Stimulated activated CD8-positive, alpha-beta memory T cell treated with anti-CD3 and anti-CD28 coated beads, Interleukin-4, amount 100 ng/mL, for 24 hours (primary cell): ENCODE measurements at places on chromosomes 5 and 9.

DNA sequence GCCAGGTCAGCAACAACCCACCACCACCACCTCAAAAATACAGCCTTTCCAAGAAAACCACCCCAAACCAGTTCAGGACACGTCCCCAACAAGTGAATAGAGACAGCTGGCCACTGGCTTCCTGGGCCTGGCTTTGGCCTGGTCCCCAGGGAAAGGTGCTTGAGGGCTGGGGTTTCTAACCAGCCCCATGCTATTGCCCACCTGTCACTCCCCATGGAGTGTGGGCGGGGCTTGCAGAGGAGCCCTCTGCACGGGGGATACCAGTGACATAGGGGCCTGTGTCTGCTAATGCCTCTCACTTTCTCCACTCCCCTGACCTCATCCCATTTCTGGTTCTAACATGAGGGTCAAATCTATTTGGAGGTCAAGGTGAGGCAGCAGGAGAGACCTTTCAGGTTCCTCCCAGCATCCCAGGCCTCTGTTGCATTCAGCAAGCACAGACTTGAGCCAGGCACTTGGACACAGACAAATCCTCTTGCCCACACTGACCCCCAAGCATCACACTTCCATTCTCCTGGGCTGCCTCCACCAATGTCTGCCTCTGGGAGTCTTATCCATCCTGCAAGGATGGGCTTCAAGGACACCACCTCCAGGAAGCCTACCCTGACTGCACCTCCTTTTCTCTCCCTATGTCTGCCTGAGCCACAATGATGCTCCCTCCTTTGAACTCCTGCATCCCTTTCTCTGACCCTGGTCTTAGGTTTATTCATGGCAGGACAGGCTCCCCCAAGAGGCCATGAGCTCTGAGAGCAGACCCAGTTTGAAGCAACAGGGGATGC, 16.1 kb upstream of the TTLL11 start:
- no peak for DNase-seq

DNA sequence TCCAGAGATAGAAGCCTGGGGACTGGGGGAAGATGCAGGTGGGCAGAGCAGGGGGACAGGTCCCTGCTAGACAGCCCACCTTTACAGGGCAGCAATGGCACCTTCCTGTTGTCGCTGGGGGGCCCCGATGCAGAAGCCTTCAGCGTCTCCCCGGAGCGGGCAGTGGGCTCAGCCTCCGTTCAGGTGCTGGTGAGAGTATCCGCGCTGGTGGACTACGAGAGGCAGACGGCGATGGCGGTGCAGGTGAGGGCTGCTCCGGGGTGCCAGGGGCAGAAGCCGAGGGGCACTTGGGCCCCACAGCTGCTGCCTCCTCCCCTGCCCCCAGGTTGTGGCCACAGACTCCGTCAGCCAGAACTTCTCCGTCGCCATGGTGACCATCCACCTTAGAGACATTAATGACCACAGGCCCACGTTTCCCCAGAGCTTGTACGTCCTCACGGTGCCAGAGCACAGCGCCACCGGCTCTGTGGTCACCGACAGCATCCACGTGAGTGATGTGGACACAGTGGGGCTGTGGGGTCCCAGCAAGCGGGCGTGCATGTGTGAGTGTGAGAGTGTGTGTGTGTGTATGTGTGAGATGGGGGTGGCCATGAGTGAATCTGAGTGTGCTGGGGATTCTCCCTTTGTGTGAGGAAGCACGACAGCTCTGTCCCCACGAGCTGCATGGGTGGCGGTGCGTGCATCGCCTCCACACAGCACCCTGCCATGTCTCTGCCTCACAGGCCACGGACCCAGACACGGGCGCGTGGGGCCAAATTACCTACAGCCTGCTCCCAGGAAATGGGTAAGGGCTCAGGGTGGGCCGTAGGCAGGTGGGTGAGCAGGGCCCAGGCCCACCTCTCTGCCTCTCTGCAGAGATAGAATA, 28.4 kb downstream of the CDHR2 start:
- no peak for DNase-seq

DNA sequence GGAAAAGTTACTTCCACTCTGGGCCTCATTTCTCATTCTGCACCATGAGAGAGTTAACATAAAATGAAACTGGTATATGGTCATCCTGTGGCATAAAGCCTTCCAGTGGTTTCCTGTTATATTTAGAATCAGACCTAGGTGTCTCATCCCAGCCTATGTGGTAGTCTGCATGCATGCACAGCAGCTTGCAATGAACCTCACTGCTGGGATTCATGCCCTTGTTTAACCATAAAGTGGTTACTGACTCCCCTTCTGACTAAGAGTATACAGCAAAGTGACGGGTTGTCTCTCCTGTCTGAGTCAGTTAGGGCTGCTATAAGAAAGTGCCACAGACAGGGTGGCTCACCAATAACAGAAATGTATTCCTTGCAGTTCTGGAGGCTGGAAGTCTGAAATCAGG, 14.7 kb upstream of the TDRD7 start:
- DNase-seq = no peak

DNA sequence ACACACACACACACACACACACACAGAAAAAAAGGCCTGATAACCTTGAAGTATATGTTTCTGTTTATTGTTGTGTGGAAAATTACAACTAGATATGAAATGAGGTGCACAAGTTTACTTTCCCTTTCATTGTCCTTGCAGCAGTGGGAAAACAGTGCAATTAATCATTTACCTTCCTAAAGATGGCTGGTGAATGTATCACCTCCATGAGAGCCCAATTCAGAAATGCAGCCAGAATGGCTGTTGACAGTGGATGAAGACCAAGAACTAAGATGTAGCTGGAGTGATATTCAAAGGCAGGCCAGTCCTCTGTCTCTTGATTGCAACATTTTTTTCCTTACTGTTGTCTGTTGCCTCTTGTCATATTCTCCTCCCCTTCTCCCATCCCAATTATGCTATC, 49.6 kb upstream of the EIF4EBP3 start:
- DNase-seq = no peak

GRCh38 chr9:107283623-107284616, 841 bp downstream of the RAD23B start:
- DNase-seq = peak; percentile 55

- no peak for DNase-seq
Measured at GRCh38 chr5:59800347-59800893, 93.1 kb downstream of the PDE4D start.

GRCh38 chr5:89908876-89909275, 500.7 kb downstream of the CETN3 start:
- DNase-seq = no peak

DNA sequence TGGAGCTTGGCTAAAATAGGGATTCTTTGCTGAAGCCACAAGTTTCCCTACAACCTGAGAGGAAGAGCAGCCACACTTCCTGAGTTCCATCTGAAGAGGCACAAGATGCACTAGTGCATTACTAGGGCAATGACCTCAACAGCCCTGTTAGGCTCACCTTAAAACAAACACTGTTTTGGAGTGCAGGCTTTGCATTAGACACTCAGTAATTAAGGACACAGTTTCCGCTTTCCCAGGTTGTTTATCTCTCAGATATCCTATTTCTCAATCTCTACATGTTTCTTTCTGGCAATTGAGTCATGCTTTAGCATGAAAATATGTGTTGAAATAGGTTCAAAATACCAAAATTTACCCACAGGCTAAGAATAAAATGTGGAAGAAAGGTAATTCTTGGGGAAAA, 34.2 kb downstream of the EMB start:
- DNase-seq = no peak

- DNase-seq = peak; percentile 36
Measured at GRCh38 chr5:88690409-88691229, 192.4 kb downstream of the MEF2C start.

DNA sequence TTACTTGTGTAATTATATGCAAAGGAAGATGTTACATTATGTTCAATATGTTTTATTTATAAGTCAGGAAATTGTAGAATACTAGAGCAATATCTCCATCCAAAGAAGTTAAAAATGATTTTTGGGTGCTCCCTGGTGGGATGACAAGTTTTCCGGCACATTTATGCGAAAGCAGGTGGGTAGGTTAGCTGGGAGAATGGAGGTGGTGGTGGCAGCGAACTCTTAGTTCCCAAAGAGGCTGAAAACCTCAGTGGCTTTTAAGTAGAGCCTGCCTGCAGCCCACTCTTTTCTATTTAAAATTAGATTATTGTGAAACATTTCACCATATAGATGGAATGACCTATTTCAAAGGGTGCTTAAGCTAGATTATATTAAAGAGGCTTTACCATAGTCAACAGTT, 51.8 kb downstream of the ANKRD33B start:
- no peak for DNase-seq

GRCh38 chr5:160970605-160971191, 118.7 kb upstream of the ATP10B start:
- no peak for DNase-seq

DNA sequence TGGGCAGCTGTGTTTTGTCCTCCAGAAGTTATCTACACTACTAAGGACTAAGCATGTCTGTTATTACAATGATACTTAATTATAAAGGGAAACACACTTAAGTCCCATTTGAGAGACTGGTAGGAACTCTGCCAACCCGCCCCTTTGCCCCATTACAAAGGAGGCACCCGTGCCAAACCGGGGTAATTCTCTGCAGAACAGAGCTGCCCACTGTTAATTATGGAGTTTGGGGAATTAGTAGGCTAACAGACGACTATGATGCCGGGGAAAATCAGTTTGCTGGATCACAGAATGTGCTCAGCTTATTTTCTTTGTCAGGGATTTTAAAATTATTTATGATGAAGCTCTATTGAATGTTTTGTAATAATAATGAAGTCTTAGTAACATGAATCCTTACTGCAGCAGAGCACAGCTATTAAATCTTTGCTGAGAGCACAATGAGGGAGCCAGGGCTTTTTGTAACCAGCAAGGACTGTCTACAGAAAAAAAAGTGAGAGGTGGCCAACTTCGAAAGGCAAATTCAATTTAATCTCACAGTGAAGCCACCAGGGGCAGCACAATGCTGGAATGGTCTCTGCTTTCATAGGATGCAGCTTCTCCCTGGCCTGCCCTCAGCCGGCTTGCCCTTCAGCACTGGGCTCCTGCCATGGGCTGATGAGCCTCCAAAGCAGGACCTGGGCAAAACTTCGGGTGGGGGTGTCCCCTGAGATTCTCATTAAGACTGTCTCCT, 134.5 kb downstream of the GNAQ start:
- no peak for DNase-seq

DNA sequence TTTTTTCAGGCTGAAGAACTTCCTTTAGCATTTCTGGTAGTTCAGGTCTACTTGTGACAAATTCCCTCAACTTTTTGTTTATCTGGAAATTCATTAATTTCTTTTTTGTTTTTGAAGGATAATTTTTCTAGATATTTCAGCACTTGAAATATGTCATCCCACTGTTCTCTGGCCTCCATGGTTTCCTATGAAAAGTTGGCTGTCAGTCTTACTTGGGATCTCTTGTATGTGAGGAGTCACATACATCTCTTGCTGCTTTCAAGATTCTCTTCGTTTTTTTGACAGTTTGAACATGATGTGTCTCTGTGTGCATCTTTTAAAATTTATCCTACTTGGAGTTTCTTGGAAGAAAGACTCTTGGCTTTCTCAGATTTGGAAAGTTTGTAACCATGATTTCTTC, 79.5 kb downstream of the RIC1 start:
- no peak for DNase-seq

DNA sequence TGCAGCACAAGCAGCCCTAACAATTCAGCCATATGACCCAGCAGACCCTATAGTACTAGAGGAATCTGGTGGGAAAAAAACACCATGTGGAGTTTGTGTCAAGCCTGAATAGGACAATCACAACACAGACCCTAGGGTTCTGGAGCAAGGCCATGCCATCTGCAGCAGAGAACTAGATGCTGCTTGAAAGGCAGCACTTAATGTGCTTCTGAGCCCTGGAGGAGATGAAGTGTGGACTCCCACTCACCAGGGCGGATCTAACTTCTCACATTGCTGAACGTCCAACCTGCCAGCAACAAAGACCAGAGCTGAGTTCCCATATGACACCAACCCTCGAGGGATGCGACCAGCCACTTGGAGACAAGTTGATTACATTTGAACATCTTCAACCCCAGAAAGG, 43.2 kb downstream of the GABBR2 start:
- DNase-seq = no peak

DNA sequence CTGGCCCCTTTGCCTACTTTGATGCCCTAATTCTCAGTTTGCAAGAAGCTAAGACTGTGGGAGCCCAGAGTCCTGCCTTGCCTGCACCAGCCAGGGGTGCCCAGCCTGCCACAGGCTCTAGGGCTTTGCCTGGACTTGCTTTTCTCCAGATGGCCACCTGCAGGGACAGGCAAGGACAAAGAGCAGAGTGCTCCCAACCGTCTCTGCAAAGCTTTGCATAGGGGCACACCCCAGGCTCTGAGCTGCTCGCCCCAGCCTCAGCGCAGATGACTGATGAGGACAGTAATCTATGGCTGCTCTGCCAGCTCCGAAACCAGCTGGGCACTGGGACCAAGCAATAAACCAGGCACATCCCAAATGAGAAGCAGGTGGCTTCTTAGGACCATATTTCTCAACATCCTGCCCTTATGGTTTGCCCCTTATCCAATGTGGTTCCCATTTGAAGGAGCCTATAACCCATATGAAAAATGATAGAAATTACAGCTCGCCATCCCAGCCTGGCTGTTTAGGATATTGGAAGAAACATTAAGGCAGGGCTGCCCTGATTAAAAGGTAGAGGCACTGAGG, 25.4 kb upstream of the TCF7 start:
- DNase-seq = no peak

- no peak for DNase-seq
Measured at GRCh38 chr5:159911349-159911748, 4.9 kb upstream of the ADRA1B start.

DNA sequence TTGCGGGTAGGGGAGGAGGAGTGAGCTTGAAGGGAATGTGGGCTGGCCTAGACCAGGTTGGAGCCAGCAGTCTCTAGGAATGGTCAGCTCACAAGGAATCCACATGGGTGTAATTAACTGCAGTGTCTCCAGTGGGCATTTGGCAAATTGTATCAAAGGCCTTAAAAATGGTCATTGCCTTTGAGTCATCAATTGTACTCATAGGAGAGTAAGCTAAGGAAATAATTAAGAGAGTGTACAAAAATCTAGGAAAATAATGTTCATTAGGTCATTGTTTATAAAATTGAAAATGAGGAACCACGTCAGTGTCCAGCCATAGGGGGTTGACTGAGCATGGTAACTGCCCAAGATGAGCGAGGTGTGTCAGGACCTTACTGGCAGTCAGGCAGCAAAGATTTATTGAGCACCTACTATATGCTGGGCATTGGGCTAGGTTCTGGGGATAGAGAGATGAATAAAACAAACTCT, 29.8 kb upstream of the RPL26L1 start:
- no peak for DNase-seq

DNA sequence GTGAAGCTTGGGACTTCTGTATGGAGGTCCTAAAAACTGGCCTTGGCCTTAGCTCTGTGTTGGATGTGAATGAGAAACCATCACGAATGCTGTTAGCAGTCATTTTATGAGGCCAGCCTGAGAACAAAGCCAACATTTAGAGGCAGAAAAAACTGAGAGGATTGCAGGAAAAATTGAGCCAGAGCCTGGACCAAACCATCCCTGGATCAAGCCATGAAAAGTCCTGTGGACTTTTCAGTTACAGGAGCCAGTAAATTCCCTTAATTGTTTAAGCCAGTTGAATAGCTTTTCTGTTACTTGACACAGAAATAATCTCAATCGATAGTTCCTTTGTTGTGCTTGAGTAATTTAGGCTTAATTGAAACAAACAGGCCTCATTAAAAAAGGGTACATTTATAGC, 42.6 kb upstream of the SPATA31D4 start:
- DNase-seq = no peak

- no peak for DNase-seq
Measured at GRCh38 chr9:113597390-113598241, 134.1 kb downstream of the RGS3 start.
